ENCODE measurements at places on chromosomes 5 and 9.

GRCh38 chr9:92026206-92027002 lies 76.4 kb upstream of the ROR2 start:
- DNase-seq = no peak

- no peak for DNase-seq
These were observed 75.7 kb downstream of the C5orf15 start for GRCh38 chr5:133892774-133893173.

DNA sequence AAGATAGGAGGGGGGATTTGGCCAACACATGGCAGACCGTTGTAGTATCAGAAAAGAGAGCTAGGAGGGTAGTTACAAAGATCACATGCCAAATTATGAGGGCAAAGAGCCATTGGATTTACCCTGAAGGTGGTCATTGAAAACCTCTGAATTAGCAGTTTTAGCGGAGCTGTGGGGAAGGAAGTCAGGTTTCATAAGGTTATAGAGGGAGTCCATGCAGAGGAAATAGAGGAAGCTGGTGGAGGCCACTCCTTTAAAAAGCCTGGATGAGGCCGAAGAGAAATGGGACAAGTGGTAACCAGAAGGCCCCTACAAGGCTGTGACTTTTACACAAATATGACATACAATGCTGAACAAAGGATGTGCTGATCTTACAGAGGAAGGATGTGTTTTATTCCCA lies 13.2 kb downstream of the DOCK8 start:
- no peak for DNase-seq

DNA sequence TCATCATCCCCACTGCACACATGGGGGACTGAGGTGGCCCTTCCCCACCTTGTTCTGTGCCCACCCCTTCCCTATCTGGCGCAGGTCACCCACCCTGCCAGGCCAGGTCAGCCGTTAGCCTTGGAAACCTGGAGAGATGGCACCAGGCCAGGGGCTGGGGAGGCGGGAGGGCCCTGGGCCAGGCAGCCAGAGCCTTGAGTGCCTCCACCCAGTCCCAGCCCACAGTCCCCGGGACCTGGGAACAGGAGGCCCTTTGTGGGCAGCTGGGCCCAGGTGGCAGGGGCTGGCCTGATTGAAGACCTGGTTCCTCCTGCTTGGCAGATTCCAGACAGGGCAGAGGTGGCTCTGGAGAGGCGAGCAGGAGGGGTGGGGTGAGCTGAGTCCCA lies 70.6 kb downstream of the LRSAM1 start:
- no peak for DNase-seq

GRCh38 chr5:118902656-118903438 lies 85.5 kb downstream of the DTWD2 start:
- no peak for DNase-seq

- DNase-seq = no peak
These were observed 166.6 kb downstream of the ELAVL2 start for GRCh38 chr9:23659346-23660006.

GRCh38 chr5:102625468-102625867 lies 126.7 kb upstream of the SLCO6A1 start:
- no peak for DNase-seq

Data from T-helper 1 cell (primary cell).